ENCODE measurements at places on chromosomes 1 and 21.

DNA sequence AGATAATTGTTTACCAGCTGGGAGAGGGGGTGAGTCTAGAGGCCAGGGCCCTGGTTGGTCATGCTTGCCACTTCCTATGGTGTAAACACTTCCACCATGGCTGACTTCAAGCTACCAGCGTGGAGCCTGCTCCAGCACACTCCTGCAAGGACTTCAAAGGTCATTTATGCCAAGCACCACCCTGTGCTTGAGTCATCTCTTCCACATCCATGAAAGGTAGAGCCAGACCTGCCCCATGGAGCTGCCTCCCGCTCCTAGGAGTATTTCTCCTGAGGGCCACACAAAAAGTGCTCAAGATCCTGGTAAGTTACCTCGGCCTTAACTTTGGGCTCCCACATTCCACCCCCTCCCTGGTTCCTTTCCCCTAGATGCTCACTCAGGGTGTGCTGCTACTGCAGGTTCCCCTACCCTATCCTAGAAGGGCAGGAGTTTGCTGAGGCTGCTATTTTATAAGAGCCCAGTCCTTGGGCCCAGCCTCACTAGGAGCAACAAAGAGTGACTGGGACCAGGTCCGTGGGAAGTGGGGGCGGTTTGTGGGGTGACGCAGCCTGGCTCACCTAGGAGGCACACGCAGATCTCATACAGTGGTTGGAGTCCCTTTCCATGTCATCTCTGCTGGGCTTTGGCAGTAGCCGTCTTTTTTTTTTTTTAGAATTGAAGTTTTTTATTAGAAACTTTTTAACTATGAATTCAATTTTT lies 2.4 kb downstream of the RAB7B start:
- no peak for DNase-seq

- no peak for DNase-seq
These were observed 10.7 kb downstream of the MACF1 start for GRCh38 chr1:39214998-39215873.

DNA sequence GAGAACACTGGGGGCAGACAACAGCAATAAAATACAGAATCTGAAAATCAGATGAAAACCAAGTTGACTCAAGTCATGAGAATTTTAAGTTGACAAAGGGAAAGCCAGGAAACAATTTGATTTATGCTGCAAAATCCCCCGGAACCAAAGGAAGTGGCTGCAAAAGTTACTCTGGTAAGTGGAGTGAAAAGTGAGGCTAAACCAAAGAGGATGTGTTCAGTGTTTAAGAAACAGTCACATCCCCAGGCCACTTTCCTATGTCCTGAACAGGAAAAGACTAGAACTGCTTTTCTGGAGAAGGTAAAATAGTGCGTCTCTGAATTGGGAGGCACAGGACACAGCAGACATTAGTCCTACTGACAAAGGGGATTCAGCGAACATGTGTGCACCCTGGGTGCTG lies 5.9 kb downstream of the TARBP1 start:
- DNase-seq: no peak

GRCh38 chr1:71645015-71645414 lies 564.2 kb upstream of the ZRANB2 start:
- no peak for DNase-seq

- DNase-seq: peak; percentile 94
These were observed at the start of gene TEKT2 for GRCh38 chr1:36083635-36084496. Gene TEKT2 (plus strand): TSS chr1:36084094. CDS start chr1:36084922, 828 bp downstream.

DNA sequence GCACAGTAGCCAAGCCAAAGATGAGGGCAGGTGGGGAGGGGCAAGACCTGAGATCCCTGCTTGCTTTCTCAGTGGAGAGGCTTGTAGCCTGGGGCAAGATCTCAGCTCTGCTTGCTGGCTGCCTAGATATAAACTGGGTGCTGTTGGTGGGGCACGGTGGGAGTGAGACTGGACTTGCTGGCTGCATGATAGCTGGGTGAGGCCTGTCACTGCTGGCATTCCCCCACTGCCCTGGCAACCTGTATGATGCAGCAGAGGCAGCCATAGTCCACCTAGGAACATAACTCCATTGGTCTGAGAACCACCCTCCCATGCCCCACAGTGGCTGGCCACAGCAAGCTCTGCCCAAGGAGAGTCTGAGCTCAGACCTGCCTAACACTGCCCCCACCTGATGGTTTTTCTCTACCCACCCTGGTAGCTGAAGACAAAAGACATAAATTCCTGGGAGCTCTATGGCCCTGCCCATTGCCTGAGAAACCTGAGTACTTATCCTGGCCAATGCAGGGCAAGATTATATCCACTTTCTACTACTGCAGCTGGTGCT lies 261.9 kb upstream of the DEPDC1 start:
- DNase-seq: no peak

DNA sequence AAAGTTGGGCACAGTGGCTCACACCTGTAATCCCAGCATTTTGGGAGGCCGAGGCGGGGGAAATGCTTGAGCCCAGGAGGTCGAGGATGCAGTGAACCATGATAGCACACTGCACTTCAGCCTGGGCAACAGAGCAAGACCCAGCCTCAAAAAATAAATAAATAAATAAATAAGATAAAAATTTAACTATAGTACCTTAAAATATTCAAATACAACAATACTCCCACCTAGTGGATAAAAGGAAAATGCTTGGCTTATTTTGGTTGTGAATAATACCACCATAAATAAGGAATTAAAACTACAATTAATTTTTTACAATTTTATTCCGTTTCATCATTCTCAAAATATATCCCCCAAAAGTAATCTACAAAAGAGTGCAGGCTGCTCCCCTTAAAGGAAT lies 8.1 kb downstream of the PSMG1 start:
- no peak for DNase-seq

DNA sequence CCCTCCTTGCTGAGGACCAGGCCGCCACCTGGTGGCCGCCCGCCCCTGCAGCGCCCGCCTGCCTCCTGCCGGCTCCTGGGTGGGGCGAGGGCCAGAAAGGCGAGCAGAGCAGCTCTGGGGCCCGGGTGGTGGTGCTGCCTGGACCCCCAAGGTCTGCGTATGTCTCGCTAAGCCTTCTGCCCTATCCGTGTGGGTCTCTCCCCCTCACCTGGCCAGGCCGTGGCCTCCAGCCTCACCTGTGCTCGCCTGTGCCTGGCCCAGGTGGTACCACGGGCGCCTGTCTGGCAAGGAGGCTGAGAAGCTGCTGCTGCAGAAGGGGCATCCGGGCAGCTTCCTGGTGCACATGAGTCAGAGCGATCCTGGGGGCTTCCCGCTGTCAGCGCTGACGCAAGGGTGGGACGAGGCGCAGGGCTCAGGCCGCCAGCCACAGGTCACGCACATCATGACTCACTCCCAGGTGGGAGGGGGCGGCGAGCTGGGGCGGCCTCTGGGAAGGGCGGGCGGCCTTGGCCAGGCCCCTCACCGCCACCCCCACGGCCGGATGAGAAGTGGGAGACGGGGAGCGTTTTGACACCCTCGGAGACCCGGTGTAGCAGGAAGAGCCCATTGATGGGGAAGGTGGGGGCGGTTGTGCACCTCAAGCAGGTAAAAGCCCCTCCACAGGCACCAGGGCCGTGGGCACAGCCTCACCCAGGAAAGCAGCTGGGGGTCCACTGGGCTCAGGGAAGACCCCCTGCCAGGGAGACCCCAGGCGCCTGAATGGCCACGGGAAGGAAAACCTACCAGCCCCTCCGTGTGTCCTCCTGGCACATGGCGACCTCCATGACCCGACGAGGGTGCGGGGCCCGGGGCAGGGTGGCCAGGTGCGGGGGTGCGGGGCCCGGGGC lies 9.9 kb downstream of the RNF223 start:
- DNase-seq: no peak

GRCh38 chr1:3052501-3052900 lies 16.5 kb upstream of the PRDM16 start:
- no peak for DNase-seq

GRCh38 chr1:229047840-229048620 lies 222.9 kb upstream of the RAB4A start:
- no peak for DNase-seq

- DNase-seq: no peak
These were observed 7.9 kb downstream of the FGR start for GRCh38 chr1:27627061-27627460.

GRCh38 chr1:212179394-212180076 lies 105.7 kb upstream of the PPP2R5A start:
- DNase-seq: no peak

DNA sequence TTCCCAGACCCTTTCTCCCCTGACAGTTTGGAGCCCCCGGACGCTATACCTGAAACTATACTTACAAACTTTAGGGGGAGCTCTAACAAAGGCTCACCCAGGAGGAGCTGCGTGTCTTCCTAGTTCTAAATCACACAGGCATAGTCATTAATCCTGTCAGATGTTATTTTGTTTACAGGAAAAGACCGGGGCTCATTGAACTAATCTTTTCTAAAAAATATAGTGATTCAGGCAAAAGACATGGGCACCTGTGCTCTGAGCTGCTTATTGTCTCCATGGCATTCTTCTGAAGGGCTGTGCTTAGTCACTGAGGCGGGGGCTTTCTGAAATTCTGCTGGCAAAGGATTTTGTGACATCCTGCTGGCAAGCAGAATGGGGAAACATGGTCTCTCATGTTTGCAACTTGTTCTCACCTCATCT lies 1577.0 kb downstream of the NCAM2 start:
- DNase-seq: peak; percentile 27

DNA sequence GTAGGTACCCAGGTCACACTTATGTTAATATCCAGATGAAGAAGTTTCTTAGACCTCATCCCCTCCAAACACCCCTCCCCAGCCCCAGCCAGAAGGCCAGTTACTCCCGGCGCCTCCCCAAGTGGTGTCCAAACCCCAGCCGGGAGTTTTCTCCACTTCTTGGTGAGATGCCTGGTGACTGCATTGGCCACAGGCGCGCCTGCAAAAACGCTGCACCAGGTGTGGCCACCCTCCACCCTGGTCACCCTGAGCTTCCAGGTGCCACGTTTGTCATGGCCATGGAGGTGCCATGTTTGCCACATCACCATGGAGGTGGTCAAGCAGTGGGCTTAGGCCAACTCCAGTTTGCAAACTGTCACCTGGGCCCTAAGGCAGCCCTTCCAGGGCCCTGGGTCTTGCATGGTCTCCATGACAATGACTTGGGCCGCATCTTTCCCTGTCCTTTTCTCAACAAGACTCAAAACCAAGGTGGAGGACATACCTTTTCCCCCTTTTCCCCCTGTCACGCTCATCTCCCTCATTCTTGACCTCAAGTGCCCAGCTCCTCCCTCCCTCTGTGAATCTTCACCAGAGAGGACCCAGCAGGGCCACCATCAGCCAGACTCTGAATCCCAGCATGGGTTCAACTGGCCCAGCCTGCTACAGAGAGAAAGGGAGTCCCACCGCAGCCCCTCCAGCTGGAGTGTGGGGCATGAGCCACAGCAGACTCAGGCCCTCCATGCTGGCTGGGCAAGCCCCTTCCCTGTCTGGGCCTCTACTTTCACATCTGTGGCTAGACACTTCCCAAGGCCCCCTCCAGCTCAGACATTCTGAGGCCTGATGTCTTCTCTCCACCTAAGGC lies 125.9 kb upstream of the ZBTB40 start:
- no peak for DNase-seq

DNA sequence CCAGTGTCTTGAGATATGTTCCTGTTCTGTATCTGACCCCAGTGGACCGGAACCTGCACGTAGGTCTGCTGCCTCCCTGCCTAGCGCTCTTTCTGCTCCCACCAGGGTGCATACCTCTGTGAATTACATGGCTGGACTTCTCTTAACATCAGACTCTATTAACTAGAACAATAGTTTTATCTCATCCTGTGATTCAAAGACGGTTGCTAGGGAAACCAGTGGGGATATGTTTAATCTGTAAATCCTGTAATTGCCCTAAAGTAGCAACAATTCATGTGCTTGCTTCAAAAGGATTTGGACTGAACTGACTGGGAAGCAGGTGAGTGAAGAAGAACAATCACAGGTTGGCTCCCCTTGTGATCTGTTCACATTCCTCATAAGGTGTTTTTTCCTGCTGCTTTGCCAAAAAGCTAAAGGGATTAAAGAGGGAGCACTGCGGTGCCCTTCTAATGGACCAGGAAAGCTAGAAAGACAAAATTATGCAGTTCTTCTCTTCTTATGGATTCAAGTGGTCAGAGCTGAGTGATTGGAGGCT lies 52.7 kb upstream of the DIRAS3 start:
- no peak for DNase-seq

DNA sequence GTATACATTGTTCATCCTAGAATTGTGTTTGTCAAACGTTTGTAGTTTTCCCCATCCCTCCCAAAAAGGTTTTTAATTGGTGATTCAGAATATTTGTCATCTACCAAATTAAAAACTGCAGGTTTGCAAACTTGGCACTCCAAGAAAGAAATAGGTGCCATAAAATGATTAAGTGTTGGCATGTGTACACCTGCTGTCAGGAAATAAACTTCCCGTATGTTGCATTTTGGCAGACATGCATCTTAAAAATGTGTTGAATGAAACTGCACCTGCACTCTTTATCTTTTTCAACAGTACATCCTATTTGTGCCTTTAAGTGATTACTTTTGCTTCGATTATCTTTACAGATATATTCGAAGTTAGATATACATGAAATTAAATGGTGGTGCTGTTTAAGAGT lies 7.3 kb downstream of the B3GALT2 start:
- no peak for DNase-seq

- DNase-seq: no peak
These were observed 10.0 kb downstream of the MYBPHL start for GRCh38 chr1:109296782-109297181.

- DNase-seq: no peak
These were observed 228.9 kb downstream of the TNR start for GRCh38 chr1:175514387-175514953.

DNA sequence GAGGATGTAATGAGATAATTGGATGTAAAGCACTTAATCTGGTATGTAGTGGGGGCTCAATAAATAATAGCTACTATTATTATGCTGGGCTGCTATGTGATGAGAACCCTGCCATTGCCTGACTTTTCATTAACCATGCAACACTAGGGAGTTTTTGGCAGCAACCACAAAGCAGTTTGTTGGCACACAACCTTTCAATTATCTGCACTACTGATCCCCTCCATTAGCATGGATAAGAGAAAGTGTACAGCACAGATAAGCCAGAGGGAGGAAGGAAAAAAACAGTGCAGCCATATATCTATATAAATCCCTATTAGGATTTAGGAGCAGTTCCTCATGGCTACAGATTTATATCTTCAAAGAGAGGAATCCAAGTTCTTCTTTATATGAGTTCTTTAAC lies 498.5 kb downstream of the NUF2 start:
- DNase-seq: peak; percentile 13

DNA sequence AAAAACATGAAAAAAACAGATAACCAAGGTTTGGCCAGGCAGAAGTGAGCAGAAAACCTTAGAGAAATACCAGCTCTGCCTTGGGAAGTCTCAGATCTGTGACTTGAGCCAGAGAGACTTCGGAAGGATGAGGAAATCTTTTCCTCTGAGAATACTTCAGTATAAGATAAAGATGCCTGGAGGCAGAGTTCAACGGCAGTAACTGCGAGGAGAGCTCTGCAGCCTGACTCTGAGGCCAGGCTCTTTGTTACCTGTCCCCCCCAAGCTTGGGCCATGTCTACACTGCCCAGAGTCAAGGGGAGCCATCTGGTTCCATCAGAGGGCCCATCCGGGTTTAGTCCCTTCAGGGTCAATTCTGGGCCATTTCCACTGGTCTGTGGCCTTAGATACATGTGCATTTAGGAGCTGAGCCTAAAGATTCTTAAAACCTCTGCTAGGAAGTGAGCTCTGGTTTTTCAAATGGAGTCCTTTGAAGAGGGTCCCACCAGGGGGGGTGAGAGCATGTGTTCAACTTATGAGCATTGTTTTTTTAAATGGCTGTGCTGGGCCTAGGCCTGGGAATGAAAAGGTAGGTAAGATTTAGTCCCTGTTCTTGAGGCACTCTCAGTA lies 8.7 kb downstream of the KIRREL1 start:
- DNase-seq: no peak

GRCh38 chr1:198620951-198621824 lies 17.7 kb upstream of the PTPRC start:
- no peak for DNase-seq
